ENCODE measurements at places on chromosomes 5 and 9.

- peak; percentile 72 for DNase-seq
Measured at GRCh38 chr9:36728651-36729520, 156.2 kb downstream of the MELK start.

GRCh38 chr9:99980598-99980997 lies 74.1 kb downstream of the STX17 start:
- no peak for DNase-seq

GRCh38 chr5:34571677-34572041 lies 84.5 kb upstream of the RAI14 start:
- DNase-seq = no peak

- DNase-seq = no peak
Measured at GRCh38 chr9:92668746-92669526, 995 bp downstream of the IPPK start.

Measured in dorsolateral prefrontal cortex (tissue), 122 donors.